ENCODE measurements at places on chromosomes 1 and 21.

- DNase-seq: no peak
These were observed 33.4 kb downstream of the RGS7 start for GRCh38 chr1:241323514-241324195.

GRCh38 chr21:35862969-35863368 lies 197.4 kb downstream of the SETD4 start:
- no peak for DNase-seq

DNA sequence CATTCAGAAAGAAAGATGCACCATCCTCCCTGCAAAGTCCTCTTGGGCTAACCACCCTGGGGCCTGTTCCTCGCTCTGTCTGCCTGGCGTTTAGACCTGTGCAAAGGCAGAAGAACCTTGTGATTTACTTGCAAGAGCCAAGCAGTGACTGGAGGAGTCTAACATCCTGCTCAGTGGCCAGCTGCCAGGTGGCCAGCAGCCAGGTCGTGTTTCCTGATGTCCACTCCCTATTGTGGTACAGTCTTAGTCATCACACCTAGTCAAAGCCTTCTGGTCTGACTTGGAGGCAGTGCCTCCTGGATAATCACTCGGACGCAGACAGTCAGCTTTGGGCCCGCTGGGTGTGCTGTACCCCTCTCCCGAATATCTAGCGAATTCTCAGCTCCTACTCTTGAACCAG lies 118.1 kb downstream of the PGBD5 start:
- peak; percentile 3 for DNase-seq

GRCh38 chr1:58577654-58578030 lies 590 bp upstream of the TACSTD2 start:
- DNase-seq: no peak

DNA sequence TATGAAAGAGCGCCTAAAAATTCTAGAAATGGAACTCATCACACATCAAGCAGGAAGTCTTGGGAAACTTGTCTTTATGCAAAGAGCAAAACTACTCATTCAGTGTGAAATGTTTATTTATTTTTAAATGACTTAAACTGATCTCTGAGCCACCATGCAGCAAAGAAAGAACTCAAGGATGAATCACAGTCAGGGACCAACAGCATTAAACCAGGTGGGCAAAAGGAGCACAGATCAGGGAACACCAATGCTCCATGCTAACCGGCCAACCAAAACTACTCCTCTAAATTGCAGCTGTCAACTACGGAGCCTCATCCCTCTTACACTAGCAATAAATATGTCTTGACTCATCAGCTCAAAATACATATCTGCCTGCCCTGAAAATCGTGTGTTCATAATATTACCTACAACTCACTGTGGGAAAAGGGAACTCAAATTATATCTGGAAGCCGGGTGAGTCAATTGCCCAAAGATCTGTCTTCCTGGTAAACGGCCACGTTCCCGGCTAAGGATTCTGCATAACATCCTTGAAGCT lies 129.2 kb downstream of the PTPN14 start:
- DNase-seq: no peak

DNA sequence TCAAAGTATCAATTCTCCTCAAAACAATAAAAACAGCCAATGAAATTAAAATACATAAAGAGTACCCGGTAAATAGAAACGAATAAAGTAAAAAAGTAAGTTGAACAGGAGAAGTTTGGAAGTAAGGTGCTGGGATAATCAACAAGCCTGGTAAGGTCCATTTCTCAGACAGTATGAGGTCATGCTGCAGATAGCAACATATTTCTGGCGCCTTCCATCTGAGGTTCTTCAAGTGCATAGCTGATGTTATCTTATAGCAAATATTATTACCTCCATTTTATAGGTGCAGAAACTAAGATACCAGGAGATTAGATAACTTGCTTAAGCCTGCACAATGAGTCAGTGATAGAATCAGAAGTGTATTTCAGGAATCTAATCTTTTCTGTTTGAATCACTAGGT lies 23.7 kb upstream of the CEP350 start:
- no peak for DNase-seq

DNA sequence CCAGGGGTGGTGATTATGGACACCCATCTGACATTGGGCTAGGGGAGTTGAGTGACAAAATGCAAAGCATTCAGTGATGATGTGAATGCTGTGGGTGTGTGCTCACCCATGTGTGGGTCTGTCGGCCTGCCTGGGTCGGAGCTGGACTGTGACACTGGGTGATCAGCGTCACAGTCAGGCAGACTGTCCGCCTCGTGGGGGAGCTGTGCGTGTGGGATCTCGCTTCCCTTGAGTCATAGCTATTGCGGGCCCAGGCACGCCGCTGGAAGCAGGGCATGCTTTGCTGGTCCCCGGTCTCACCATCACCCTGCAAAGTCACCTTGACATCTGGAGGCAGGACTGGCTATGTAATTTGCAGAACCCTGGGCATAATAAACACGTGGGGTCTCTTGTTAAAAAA lies 156.9 kb upstream of the IGSF21 start:
- no peak for DNase-seq

GRCh38 chr1:30532621-30533020 lies 190.8 kb downstream of the MATN1 start:
- DNase-seq: no peak

DNA sequence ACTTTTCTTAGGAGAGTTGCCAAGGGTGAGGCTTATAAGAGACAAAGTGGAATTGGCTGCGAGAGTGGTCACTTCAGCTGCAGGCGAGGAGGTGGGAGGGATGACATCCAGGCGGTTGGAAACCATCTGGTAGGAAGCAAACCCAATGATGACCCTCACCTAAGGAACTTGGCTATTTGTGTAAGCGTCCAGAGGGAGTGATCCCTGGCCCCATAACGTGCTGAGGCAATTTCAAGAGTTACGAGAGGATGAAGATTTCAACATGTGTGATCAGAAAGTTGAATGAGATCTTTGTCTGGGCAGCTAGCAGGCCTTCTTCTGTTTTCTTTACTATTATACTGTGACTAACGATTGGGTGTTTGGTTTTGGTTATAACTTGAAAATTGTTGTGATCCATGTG lies 102.7 kb upstream of the VANGL1 start:
- DNase-seq: no peak

DNA sequence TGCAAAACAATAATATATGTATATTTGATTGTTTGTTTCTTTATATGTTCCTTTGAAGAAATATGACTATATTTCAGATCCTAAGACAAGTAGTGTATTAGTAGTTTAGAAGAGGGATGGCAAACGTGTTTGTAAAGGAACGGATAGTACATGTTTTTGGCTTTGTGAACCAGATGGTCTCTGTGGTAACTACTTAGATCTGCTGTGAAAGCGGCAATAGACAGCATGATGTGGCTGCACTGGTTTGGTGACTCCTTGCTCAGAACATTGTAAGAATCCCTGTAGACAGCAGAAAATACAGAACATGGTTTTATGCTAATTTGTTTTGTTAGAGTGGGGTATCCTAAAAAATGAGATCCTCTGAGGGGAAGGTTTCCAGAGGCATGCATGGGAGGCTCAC lies 3.1 kb downstream of the ACADM start:
- no peak for DNase-seq

DNA sequence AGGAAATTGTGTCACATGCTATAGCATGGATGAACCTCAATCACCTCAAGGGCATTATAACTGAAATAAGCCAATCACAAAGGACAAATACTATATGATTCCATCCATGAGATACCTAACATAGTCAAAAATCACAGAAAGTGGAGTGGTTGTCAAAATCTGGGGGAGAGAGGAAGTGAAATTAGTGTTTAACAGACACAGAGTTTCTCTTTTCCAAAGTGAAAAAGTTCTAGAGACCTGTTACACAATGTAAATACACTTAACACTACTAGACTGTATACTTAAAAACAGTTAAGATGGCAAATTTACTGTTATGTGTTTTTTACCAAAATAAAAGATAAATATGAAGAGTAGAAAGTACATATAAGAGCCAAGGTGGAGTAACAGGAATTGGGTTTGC lies 31.8 kb downstream of the ZNF644 start:
- no peak for DNase-seq

DNA sequence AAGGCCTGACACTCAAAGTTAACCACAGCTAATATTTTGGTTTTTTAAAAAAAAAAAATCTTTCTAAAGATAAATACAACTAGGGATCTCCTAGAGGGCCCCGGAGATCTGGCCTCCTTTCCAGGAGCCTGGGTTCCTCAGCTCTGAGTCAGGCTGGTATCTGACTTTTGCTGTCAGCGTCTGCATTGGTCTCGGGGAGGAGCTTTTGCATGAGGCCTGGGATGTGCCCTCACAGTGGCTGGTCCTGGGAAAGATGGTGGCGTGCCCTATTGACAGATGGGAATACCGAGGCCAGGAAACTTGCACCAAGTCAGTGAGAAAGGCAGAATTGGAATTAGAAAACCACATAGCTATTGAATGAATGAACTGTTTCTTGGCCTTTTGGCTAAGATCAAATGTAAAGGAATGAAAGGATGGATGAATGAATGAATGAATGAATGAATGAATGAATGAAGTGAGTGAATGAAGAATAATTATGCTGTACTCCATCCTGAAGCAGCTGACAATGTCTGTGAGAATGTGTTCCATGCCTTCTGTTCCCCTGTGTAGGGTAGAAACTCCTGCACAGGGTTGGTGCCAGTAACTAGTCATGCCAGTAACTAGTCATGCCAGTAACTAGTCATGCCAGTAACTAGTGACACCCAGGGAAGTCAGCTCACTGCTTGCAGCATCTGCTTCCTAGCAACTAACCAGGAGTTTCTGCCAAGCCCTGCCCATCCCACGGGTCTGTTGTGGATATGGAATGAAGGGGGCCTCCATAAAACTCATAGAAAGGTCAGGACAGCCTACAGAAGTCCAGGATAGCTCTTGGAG lies 242.5 kb upstream of the VAMP3 start:
- no peak for DNase-seq

GRCh38 chr1:220498188-220498587 lies 29.7 kb upstream of the MARK1 start:
- DNase-seq: no peak

- no peak for DNase-seq
These were observed 24.4 kb upstream of the FGGY start for GRCh38 chr1:59272507-59272906.

DNA sequence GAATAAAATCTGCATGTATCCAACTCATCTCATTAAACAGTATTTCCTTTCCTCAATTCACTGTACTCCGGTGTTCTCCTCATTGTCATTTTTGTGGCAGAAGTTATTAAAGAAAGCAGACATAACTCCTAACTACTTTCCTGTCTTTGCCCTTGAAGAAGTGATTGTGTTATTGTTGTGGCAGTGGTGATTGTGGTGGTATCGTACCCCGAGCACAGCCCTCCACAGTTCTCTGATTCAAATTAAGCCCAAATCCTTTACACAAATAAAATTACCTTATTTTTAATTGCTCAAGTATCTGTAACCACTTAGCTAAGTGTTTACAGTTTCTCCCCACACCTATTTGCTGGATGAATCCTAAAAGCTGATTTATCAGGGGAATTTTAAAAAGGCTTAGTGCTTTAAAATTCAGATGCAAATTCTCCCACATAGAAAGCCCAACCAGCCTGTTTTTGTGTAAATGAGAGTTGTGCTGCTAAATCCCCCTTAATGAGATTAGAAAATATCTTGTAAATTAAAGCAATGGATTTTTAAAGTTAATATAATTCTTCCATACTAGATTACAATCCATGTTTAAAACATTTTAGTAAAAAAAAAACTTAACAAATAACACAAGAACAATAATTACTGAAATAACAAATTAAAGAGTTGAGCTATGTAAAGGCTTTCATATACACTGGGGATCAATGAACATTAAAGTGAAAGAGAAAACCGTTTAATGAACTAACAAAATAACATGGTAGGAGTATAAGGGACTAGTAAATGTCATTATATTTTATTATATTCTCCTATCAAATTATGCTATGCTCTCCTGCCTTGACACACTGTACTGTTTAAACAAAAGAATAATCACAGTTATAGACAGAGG lies 259.0 kb downstream of the NEGR1 start:
- no peak for DNase-seq

DNA sequence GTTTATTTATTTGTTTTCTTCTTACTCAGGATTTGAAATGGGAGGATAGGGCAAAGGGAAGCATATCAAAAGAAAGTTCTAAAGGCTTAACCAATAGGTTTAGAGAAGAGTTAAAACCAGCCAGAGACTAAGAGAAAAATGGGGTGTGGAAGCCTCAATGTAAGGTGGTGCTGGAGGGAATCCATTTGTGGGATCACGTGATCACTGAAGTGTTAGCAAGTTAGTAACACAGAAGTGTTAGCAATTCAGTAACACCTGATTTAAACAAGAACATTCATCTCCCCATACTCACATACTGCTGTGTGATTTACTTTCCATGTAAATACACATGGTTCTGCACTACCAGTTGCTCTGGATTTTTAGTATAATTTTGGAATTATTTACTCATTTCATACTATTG lies 451.2 kb downstream of the DISC1 start:
- DNase-seq: no peak

DNA sequence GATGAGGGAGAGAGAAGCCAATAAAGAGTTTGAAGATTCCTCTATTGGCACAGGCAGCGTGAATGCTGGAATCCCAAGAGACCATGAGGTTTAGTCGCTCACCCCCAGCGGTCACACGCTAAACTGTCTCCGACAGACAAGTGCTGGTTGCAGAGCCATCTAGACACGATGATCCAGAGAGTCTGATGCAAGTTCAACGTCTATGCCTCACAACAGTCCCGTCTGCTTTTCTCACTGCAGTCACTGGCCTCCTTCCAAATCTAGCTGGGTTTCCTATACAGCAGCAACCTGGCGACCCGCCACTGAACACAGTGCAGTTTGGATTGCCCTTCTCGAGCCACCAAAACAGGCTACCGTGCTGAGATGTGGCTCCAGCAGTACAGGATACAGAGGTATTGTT lies 98.6 kb upstream of the KRTAP19-8 start:
- no peak for DNase-seq

DNA sequence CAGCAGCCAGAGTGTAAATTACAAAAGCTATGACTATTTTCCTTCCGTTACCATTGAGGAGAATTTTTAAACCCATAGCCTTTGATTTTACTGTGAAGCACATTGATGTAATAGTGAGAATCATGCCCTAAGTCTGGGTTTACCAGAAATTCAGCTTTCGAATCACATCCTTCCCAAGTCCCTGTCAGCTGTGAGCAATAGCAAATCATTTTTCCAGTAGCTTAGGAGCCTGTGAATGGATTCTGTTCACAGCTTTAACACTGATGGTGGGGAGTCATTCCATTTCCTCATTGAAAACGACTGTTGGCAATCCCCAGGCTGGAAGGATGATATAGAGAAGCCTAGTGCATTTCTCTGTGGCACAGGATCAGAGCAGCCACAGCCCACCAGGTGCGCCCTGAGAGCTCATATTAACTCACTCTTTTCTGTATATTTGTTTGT lies 82.2 kb upstream of the C1orf105 start:
- DNase-seq: no peak

GRCh38 chr1:31789259-31790065 lies 25.3 kb upstream of the ADGRB2 start:
- DNase-seq: peak; percentile 59
